ENCODE measurements at places on chromosomes 13 and 19.
A peak's percentile ranks its signal among the peaks of the same experiment; 100 is the strongest.

- no peak for DNase-seq
These were observed 8.6 kb downstream of the CYTH2 start for GRCh38 chr19:48477698-48478338.

- no peak for DNase-seq
These were observed 258.8 kb downstream of the ZNF536 start for GRCh38 chr19:30631033-30631370.

GRCh38 chr19:52214241-52214640, 24.4 kb downstream of the PPP2R1A start:
- DNase-seq = no peak

DNA sequence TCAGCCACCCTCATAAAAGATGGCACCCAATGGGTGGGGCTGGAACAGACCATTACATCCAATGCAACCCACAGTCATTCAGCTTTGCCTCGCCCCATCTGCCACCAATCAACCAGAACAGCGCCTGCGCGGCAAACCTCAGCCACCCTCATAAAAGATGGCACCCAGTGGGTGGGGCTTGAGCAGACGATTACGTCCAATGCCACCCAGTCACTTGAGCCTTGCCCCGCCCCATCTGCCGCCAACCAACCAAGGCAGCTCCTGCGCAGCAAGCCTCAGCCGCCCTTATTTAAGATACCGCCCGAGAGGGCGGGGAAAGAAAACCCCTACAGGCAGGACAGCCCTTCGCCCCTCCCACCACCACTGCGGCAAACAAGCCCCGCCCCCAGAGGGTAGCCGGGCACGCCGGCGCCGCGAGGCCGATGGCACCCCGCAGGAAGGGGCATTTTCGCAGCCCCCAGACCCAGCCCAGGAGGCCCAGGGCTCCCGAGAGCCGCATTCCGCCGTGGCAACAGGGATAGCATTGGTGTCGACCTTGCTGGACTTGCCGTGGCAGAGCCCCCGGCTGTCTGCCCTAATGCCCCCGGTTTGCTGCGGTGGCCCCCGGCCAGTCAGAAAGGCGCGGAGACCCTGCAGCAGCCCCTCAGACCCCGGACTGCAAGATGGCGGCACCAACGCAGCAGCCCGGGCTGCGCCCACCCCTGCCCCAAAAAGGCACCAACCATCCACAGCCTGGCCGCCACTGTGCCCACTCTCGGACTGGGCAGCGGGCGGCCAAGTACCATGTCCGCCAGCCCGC, 675 bp downstream of the PEG3 start:
- DNase-seq = peak; percentile 93

DNA sequence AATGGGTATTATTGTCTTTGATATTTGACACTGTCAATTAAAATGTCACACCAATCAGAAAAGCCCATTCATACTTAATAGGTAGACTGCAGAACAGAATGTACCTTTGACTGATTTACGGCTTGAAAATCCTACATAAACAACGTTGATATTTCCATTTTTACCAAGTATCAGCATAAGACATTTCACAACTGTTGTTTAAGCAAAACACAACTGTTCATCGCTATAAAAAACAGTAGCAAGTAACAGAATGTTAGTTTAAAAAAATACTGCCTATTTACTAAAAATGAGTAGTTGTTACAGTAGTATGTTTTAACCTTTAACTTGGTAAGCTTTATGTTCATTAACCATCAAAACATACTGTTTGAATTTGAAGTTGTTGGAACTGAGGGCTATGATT, 1096.6 kb downstream of the PCDH17 start:
- DNase-seq = no peak

DNA sequence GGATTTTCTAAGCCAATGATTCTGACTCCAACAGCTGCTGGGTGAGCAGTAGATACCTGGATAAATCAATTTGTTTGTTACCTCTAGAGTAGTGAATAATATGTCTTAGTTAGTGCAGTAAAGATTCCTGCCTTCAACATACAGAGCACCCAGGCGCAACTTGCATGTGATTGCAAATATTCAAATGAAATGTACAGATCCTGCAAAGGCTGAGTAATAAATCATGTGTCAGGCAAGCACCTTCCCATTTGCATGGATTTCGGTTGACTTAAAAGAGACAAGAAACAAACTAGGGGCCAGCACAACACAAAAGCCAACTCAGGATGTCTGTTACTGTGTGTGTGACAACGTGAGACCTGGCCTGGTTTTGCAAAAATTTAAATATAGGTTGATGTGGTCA, 79.7 kb downstream of the TNFSF11 start:
- DNase-seq = no peak

- no peak for DNase-seq
These were observed 4.9 kb downstream of the FXYD3 start for GRCh38 chr19:35120492-35120891.

- no peak for DNase-seq
These were observed 225.9 kb downstream of the OLFM4 start for GRCh38 chr13:53254500-53254899.

- DNase-seq = no peak
These were observed 83.7 kb upstream of the OBI1 start for GRCh38 chr13:78742659-78743058.

GRCh38 chr13:22735011-22735995, 445.5 kb upstream of the SGCG start:
- no peak for DNase-seq

Data from left lung (tissue), 14 donors.